Osteocyte (in vitro differentiated cells): ENCODE measurements at places on chromosomes 5 and 9. TPM values are rescaled to one million over a fixed set of nuclear protein-coding genes. Genes with fewer than 3 reads are reported as not detected.
A peak's percentile ranks its signal among the peaks of the same experiment; 100 is the strongest.

GRCh38 chr5:2019716-2020115 lies 137.0 kb upstream of the IRX4 start:
- DNase-seq: peak; percentile 60

DNA sequence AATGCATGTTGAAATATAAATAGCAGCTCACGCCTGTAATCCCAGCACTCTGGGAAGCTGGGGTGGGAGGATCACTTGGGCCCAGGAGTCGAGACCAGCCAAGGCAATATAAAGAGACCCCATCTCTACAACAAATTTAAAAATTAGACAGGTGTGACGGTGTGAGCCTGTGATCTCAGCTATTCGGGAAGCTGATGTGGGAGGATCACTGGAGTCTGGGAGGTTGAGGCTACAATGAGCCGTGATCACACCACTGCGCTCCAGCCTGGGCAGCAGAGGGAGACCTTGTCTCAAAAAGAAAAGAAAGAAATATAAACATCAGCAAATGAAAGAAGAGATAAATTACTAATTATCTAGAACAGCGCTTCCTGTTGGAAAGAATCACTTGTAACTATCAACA lies 105.0 kb downstream of the MAPKAP1 start:
- DNase-seq: no peak

DNA sequence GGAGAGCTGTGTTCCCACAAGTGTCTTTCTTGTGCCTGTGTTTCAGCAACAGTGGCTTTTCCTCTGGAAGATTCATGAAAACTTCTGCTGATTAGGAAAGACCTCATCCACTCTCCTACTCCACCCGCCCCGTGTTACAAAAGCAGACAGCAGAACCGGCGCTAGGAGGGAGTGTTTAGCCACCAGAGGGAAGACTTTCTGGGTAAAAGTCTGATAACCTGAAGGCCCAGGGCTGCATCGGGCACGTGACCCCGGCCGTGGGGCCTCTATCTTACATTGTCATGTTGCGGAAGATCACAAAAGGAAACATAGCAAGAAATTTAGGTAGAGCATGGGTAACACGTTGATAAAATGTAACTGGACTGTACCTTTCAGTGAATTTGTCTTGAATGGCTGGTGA lies 32.0 kb upstream of the DMRT2 start:
- no peak for DNase-seq

DDX4 gene
- total RNA-seq: not detected in 2 replicates

CCDC180 gene
- 10.7 and 14.5 TPM in 2 replicates for total RNA-seq

DNA sequence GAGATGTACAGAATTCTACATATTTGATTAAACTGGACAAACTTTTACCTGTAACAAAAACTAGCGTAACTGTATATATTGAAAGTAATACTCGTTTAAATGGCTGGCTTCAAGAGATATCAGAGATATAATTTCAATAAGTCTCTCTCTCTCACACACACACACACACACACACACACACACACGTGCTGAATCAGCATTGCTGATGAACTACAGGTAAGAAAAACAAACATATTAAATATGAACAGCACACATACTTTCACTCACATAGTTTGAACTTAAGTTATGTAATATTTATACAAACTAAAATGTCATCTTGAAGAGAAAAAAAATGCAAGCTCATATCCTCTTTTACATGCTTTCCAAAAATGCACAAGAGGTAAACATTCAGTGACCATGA lies 145.4 kb downstream of the BNC2 start:
- no peak for DNase-seq

- DNase-seq: no peak
Measured at GRCh38 chr5:169909945-169910344, 70.3 kb downstream of the INSYN2B start.

DNA sequence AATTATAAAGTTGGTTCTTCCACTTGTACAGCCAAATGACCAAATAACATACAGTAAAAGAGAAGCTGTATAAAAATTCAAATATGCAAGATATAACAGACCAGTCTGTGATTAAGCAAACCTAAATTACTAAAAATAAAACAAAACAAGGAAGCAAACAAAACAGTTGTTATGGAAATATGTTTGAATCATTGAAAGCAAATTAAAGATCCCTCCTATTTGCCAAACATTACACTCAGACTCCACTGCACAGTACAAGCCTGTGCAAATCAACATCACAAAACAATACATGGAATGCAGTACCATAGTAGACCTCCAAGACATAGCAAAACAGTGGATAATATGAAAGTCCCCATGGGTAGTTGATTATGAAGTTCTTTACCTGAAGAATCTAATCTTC lies 288.1 kb upstream of the PTGER4 start:
- no peak for DNase-seq

- no peak for DNase-seq
Measured at GRCh38 chr9:116687754-116688135, 640 bp downstream of the TRIM32 start.

DNA sequence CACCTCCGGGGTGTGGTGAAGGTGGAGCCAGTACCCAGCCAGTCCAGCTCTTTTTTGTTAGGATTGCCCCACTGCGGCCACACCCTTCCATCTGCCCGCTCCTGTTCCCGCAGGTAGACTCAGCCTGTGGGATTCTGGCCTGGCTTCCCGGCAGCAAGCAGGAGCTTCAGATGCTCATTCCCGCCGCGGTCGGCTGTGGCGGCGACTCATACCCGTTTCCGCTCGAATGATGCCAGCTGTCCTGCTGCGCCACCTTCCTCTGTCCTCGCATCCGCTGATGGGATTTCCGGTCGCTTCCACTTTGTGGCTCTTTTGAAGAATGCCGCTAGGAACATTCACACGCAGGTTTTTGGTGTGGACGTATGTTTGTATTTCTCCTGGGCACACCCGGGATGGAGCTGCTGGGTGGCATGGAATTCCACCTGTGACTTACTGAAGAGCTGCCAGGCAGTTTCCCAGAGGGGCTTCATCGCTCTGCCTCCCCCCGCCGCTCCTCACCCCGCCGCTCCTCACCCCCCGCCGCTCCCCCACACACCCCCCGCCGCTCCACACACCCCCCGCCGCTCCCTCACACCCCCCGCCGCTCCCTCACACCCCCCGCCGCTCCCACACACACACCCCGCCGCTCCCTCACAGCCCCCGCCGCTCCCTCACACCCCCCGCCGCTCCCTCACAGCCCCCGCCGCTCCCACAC lies 60.3 kb downstream of the TENT4A start:
- DNase-seq: no peak

DNA sequence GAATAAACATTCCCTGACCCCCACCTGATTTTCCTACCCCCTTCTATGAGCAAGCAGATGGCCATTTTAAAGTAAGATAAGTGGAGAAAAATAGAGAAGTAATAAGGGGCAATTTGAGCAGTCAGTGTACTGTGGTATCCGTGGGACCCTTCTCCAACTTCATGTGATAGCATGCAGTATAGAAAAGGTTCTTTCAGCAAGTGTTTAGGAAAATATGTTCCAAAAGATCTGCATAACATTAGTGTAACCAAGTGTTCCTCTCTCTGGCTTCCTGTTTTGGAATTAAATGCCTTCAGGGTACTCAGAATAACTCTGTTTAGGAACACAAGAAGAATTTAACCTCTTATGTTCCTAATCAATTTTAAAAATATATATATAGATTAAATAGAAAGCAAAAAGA lies 134.9 kb downstream of the ATG10 start:
- no peak for DNase-seq

DNA sequence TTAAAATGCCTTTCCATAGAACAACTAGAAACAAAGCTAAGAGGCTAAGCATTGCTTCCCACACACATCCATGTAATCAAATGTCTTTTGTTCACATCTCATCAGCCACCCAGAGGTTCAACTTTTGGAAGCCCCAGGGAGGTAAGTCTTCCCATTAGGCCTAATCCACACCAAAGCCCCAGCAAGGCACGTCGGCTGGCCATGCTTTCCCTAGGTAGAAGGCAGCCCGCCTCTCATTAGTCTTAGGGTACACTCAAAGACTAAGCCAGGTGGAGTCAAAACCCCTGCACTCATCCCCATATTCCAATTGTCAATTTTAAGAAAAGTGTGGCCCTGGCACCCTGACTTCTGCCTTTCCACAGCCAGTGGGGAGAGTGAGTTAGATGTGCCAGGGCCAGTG lies 87.9 kb downstream of the ATPSCKMT start:
- no peak for DNase-seq

DNA sequence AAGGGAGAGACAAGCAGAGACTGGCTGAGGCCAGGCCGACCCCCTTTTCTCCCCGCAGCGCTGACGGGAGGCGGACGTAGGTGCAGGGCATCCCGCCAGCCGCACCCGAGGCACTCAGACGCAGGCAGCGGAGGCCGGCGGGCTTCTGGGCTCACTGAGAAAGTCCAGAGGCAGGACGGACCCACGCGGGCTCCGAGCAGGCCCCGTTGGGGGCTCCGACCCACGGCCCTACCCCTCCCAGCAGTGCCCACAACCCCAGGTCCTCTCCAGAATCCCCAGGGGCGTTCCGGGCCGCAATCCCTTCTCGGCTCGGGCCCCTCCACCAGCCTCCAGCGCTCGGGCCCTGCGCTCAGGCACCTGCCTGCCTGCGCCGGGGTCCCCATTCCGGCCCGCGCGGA lies 543 bp downstream of the MTMR12 start:
- peak; percentile 87 for DNase-seq

GRCh38 chr5:167177736-167178135 lies 1113.7 kb upstream of the WWC1 start:
- DNase-seq: no peak

DNA sequence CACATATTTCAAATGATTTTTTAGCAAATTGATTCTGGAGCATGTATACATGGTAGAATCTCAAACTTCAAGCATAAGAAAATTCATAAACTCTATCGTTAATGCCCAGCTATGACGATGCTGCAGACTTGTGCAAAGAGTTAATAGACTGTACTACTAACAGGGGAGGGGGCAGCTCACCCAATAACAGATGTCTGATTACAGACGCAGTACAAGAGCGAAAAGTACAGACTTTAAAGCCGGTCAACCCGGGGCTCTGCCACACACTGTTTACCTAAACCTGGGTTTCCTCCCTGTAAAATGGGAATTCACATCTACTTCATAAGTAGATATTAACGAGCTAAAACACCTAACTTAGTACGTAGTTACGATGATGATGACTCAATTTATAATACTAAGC lies 651 bp downstream of the TRIM23 start:
- no peak for DNase-seq

DNA sequence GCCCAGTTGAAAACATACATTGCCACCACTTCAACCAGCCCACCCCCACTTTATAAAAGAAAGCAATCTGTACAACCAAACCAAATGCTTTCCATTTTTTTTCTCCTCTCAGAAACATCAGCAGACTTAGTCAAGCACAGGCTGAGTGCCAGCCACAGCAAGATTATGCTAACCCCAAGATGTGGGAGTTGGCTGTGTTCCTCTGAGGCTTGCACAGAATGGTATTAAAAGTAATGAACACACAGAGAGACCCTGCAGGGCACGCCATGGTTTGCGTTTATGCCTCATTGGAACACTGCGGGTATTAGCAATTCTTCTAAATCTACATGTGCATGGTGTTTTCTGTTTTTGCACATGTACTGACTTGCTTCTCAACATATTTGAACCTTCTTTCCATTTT lies 419.9 kb upstream of the GRAMD2B start:
- no peak for DNase-seq

DNA sequence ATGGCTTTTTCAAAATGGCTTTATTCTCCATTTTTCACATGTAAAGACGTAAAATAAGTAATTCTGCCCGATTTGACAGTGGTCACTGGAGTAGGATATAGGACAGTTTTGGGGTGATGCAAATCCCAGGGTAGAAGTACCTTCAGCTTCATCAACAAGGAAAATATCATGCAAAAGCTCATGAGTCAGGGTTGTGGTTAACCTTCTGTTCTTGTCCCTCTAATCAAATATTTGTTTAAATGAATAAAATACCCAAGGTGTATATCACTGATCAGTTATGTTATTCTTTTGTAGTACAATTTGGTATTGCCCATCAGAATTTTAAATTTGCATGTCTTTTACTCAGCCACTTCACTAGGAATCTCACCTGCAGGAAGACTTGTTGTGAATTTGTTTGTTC lies 40.0 kb downstream of the FBXL7 start:
- DNase-seq: no peak

GRCh38 chr9:70256123-70256551 lies 2.6 kb upstream of the SMC5 start:
- no peak for DNase-seq

IL33 gene
- not detected in 2 replicates for total RNA-seq

GRCh38 chr5:32317041-32317440 lies 4.3 kb upstream of the MTMR12 start:
- peak; percentile 80 for DNase-seq

DNA sequence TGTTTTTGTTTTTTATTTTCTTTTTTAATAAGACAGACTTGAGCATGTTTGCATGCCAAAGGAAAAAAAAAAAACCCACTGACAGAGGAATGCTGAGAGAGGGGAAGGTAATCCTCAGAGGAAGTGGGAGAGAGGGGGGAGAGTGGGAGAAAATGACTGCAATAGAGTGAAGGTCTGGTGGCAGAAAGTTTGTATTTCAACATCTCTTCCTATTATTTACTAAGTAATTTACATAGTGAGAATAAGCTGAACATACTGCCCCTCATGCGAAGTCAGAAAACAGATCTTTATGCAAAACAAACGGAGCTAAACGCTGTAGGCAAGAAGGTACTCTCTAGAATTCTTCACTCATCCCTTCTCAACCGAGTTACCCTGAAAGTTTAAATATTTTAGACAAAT lies 45.0 kb downstream of the ELL2 start:
- no peak for DNase-seq

DNA sequence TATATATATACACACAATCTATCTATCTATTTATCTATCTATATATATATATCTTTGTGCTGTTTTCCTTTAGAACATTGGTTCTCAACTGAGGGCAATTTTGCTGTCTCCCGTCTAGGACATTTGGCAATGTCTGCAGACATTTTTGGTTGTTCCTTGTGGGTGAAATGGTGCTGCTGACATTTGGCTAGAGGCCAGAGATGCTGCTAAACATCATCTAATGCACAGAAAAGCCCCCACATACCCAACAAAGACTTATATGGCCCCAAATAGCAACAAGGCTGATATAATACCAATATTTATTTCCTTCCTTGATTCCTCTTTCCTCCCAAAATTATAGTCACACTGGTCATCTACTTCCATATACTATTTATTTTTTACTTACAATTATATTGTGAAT lies 197.5 kb downstream of the TRPM3 start:
- DNase-seq: no peak

DNA sequence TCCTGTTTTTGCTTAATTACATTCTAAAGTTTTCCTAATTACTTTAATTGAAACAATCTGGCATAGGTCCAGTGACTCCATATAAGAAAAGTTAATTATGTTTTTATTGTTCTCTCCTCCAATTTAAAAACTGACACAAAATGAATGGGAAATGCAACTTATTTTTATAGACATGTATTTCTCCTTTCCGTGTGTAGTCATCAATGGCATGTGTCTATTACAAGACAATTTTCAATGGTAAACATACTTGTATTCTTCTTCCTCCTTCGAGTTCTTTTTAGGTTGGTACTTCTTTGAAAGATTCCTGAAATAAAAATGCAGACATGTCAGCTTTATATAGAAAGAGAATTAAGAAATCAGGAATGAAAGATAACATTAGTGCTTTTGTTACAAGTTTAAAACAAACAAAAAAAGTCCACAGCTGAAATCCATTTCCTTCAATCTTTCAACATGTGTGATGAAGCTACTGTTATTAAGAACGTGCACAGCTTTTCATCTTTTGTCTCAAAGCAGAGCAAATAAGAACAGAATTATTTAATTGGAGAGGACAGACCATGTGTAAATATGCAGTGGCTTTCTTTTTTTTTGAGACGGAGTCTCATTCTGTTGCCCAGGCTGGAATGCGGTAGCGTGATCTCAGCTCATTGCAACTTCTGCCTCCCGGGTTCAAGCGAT lies 63.8 kb downstream of the FNBP1 start:
- DNase-seq: no peak

KCNIP1 gene
- total RNA-seq: 12.6 and 13.3 TPM in 2 replicates
